ENCODE measurements at places on chromosomes 13 and 19.
A peak's percentile ranks its signal among the peaks of the same experiment; 100 is the strongest.

DNA sequence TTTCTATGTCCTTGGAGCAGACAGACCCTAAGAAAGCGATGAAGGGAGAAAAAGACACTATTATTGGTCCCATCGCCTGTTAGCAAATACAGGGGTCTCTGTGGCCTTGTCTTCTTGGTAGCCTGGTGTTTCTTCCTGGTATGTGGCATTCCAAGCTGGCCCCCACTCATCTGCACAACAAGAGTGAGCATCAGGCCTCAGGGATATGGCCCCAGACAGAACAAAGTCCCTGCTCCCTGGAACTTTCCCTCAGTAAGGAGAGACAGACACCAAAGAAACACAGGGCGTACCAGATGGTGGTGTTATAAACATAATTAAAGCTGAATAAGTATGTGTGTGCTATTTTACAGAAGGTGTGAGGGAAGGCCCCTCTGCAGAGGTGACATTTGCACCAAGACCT, 48.2 kb upstream of the KPNA3 start:
- no peak for DNase-seq

DNA sequence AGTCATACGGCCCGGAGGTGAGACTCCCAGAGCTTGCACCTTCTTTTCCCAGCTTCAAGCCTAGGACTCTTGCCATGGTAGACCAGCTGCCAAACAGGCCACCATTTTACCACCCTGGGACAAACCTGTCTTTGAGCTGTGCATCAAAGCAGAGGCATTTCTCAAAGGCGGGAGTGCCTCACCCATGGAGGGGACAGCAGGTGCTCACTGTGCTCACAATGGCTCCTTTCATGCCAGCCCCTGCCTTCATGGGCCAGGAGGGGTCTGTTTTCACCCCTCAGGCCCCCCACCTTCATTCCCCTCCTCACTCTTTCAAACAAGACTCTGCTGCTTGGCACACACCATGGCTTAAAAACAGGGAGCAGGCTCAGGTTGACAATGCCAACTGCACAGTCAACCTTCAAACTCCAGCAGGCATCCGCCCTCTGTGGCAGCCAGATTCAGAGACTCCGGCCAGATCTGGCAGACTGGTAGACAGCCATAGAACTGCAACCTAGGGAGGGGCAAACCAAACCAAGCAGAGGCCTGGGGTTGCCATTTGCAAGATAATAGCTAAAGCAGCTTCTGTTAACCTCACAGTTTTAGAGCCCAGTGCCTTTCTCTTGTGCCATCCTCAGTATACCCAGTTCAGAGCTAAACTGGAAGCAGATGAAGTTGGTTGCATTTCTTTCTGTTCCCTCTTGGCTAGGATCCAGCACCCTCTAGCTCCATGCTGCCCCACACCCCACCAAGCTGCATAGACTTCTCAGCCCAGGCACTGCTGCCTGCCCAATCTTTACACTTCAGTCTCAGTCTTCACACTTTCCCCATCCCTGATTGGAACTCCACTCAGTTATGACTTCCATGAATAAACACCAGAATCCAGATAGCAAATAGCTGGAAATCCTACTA, 93.9 kb upstream of the SPATA13 start:
- no peak for DNase-seq

- no peak for DNase-seq
These were observed 1.1 kb downstream of the FGF14 start for GRCh38 chr13:102400675-102401145.

GRCh38 chr19:6373096-6373812, 660 bp downstream of the ALKBH7 start:
- peak; percentile 94 for DNase-seq

GRCh38 chr13:27415116-27415515, 9.3 kb upstream of the GTF3A start:
- DNase-seq, result no peak

- DNase-seq, result no peak
These were observed 11.1 kb downstream of the PALM start for GRCh38 chr19:719636-720344.

DNA sequence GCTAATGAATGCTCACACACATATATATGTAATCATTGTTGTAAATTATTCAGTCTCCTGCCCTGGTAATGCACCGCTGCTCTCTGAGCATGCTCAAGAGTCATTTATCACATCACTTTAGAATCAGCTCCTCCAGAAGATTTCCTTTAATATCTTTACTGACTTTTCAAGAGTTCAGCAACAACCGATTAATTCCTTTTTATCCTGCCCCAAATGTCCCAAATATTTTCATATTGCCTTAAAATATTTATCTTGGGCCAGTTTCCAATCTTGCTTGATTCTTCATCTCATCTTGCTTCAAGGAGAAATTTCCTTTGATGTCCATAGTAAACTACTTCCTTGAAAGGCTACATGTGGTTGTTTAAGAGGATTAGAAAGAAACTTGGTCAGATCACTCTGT, 132.5 kb downstream of the NHLRC3 start:
- no peak for DNase-seq

GRCh38 chr19:56199687-56200086, 2.1 kb upstream of the ZSCAN5B start:
- DNase-seq, result no peak

DNA sequence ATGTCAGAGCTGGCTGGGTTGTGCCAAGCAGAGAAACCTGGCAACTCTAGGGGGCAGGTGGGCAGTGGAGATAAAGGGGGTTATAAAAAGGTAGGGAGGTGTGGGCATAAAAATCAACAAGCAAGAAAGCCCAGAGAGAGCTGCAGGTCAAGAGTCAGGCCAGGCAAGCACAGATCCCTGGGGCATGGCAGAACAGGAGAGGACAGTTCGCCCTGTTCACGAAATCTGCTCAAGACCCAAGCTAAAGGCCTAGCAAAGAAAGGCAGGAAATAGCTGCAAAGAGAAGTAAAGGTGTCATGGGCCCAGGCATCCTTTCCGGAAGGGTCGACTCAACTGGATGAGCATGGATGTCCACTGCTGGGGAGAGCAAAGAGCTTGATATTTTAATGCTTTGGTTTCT, 3.4 kb downstream of the MBNL2 start:
- no peak for DNase-seq

- DNase-seq, result no peak
These were observed 986 bp downstream of the DGKH start for GRCh38 chr13:42049454-42049813.

GRCh38 chr13:112391746-112392145, 15.6 kb downstream of the SPACA7 start:
- DNase-seq, result no peak

DNA sequence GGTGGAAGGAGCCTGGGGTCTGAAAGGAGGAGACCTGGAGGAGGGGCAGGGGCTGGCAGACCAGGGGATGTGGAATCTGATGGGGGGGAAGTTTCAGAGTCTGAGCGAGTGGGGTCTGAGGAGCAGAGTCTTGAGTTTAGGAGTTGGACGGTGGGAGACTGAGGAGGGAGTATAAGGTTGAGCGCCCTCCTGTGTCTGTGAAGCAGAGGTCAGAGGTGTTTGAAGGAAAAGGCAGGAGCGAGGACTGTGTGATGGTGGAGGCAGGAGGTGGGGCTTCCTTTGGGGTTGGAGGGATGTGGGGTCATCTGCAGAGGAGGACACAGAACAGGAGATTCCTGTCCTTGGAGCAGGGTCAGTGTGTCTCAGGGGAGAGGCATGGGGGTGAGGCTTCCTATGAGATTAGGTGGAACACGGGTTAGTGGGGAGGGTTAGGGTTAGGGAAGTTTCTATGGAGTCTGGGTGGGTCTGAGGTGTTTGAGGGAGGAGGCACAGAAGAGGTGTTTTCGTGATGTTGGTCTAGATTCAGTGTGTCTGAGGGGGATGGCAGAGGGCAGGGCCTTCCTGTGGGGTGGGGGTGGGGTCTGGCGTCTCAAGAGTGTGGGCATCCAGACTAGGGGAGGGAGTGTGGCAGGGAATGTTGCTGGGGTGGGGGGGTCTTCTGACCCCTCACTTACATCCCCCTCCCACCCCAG, 8.3 kb downstream of the RYR1 start:
- DNase-seq, result no peak

GRCh38 chr19:14167576-14168138, 31.3 kb upstream of the ASF1B start:
- DNase-seq, result no peak

GRCh38 chr13:97932036-97932435, 21.4 kb upstream of the IPO5 start:
- DNase-seq, result no peak

DNA sequence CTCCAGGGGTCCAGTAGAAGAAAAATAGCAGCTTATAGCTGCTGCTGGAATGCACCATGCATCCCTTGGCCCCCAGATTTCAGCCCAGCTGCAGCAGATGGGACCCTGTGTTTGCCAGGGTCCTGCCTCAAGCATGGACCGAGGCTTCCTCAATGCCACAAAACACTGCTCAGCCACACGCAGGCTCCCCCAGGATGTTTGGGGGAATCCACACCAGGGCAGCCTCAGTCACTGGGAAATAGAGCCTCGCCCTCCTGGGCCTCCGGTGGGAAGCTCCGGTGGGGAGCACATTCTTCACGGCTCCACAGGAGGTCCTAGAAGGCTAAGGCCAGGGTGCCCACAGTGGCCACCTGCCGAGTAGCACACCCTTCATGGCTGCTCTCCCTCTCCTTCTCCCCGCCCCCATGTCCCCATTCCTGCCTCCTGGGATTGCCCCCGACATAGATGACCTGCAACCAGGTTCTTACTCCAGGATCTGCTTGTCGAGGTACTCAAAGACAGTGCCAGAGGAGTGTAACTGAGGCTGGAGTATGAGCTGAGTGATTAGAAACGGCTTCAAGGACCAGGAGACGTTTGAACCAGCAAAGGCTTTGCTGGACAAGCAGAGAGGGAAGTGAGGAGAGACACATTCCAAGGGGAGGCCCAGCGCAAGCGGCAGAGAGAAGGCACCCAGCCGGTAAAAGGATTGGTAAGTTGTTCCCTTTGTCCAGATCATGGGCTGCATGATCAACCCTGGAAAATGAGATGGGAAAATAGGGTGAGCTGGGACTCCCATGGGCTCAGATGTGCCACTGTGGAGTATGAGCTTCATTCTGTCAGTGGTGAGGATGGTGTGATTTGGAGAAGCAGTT, 110.7 kb upstream of the UQCRFS1 start:
- no peak for DNase-seq

GRCh38 chr19:47330466-47330869, 1.5 kb upstream of the C5AR2 start:
- no peak for DNase-seq

GRCh38 chr13:48160606-48161278, 65.8 kb upstream of the MED4 start:
- no peak for DNase-seq

DNA sequence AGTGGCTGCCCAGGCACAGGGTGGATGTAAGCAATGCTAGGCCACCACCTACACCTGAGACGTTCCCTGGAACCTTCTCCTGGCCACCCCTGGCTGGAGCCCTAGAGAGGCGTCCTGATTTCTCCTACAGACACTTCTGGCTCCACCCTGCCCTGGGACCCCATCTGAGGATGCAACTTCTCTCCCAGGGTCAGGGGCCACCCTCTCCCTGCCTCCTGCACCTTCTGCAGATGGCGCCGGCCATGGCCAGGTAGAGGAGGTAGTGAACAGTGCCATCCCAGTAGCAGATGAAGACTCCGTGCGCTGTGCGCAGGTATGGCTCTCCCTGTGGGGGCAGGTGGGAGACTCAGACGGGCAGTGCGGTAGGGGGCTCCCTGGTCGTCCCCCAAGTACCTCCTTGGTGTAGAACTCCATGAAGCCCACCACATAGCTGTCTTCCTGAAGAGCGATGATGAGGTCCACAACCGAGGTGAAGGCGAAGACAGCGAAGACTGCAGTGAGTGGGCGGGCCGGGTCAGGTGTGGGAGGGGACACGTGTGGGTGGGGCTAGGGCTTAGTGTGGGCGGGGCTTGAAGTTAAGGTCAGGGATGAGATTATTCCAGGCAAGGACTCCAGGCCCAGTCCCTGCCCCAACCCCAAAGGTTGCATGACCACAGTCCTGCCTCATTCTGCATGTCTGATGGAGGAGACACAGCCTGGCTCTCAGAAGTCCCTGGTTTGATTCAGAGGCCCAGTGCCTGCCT, 3.0 kb downstream of the TM6SF2 start:
- DNase-seq, result no peak

- DNase-seq, result no peak
These were observed 13.3 kb downstream of the CD70 start for GRCh38 chr19:6577476-6578125.

GRCh38 chr19:44869733-44870470, 21.2 kb upstream of the TOMM40 start:
- DNase-seq, result no peak

- no peak for DNase-seq
These were observed 126.6 kb downstream of the AKAP11 start for GRCh38 chr13:42398533-42398932.

- DNase-seq, result no peak
These were observed 96.4 kb downstream of the MBNL2 start for GRCh38 chr13:97318532-97318931.

DNA sequence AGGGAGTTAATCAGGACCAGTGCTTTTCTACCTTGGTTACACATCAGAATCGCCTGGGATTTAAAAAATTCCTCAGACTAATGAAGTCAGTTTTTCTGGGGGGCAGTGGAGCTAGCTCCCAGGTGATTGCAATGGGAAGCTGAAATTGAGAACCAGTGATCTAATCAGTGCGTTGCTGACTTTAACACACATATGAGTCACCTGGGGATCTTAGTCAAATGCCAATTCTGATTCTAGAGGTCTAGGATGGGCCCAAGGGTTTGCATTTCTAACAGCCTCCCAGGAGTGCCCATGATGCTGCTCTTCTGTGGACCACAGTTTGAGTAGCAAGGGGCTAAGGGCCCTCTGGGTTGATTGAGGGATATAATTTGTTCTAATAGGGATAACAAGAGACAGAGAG, 54.5 kb downstream of the KL start:
- DNase-seq, result no peak

DNA sequence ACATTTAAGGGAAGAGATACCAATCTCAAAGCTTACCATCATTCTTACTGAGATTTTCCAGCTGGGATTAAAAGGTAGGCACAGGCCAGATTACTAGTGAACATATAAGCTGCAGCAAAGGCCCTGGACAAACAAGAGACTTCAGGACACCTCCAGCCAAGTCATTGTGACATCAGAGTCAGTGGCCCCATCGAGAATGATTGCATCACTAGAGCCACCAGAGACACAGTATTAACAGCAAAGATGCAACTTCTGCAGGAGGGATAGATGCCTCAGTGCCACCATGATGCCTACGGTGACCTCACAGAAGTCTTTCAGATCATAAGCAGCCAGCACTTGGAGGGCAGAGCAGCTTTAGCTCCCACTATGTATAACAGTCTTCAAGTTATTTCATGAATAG, 8.6 kb downstream of the RUBCNL start:
- no peak for DNase-seq

- no peak for DNase-seq
These were observed 139.4 kb upstream of the KLF12 start for GRCh38 chr13:74273581-74273980.
